ENCODE measurements at places on chromosomes 3 and 15. TPM values are rescaled to one million over a fixed set of nuclear protein-coding genes. Genes with fewer than 3 reads are reported as not detected.

Gene TMEM158
- total RNA-seq = 0.82 TPM

Gene KLHL40
- total RNA-seq = not detected

Gene STAB1
- 0.63 TPM for total RNA-seq

Gene CFAP100
- total RNA-seq = not detected

Gene NOX5
- not detected for total RNA-seq

Gene GREM1
- 0.54 TPM for total RNA-seq

Gene TIGIT
- total RNA-seq = not detected

Gene TP63
- 1.2 TPM for total RNA-seq

Gene GOLGA6A
- not detected for total RNA-seq

Gene HDC
- not detected for total RNA-seq

Gene SNX33
- 17.9 TPM for total RNA-seq

Gene AP3B2
- total RNA-seq = 0.82 TPM

Gene ARPP21
- total RNA-seq = not detected

Gene WDR5B
- 4.7 TPM for total RNA-seq

Gene FSD2
- not detected for total RNA-seq

Gene TEX55
- total RNA-seq = not detected

All from Caco-2 (cell line).